HCT116 (cell line): ENCODE measurements at places on chromosomes 4 and X.
A peak's percentile ranks its signal among the peaks of the same experiment; 100 is the strongest.

DNA sequence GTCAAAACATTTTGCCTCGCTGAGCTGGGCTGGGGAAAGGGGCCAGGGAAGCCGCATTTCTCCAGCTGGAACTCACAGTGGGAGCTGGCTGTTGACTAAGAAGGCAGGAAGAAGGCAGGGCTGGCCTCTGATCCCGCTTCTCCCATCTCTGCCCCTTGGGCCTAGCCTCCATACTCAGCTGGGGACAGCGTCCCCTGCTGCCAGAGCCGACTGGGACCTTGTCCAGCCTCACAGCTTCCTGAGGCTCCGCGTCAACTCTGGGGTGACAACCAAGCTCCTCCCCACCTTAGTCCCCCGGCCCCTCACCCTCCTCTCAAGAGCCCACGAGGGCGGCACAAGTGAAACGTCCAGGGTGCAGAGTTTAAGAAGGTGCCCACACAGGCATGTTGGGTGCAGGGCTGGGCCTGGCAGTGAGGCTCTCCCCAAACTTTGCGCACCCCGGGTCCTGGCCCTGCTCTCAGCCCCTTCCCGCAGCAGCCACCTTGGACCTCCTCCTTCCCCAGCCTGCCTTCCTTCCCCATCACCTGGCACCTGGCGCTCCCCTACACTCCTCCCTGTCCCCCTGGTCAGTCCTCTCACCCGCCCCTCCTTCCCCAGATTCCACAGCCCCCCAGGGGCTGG is 100.8 kb downstream of the PSAPL1 start:
- DNase-seq: no peak

DNA sequence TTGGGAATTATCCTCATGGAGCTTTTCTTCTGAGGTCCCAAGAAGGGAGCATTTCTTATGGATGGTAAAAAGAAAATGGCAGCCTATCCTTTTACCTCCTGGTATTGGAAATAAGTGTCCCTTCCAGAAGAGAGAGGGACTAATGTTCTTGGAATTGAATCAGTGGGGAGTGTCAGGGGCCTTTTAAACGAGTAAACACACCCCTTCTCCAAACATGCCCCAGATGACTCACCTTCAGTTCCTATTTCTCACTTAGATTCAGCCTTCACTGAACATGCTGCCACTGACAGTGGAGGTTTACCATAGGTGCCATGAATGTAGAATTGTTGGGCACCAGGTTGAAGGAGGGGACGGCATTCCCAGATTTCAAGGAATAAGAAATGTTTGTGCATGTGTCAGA is 19.0 kb downstream of the MAGEC2 start:
- DNase-seq: no peak

GRCh38 chr4:116603096-116603495 is 482.3 kb downstream of the TRAM1L1 start:
- peak; percentile 10 for DNase-seq

GRCh38 chrX:41825796-41826195 is 97.6 kb downstream of the CASK start:
- DNase-seq: no peak

DNA sequence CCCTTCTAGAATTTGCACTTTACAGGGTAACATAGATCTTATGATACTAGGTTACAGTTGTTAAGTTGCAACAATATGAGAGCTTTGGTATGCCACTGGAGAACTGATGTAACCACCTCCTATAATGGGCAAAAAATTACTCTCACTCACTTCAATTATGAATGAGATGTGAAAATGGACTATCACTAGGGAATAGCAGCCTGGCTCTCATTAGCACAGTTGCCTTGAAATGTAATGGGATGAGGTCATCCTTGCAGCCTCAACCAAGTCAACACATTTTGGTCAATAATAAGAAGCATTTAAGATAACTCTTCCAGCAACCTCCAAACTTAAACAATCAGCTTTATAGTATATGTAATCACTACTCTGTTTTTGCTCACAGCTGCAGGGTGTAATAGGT is 69.4 kb downstream of the TBC1D9 start:
- no peak for DNase-seq

GRCh38 chr4:6658597-6659075 is 18.2 kb downstream of the MRFAP1 start:
- no peak for DNase-seq

DNA sequence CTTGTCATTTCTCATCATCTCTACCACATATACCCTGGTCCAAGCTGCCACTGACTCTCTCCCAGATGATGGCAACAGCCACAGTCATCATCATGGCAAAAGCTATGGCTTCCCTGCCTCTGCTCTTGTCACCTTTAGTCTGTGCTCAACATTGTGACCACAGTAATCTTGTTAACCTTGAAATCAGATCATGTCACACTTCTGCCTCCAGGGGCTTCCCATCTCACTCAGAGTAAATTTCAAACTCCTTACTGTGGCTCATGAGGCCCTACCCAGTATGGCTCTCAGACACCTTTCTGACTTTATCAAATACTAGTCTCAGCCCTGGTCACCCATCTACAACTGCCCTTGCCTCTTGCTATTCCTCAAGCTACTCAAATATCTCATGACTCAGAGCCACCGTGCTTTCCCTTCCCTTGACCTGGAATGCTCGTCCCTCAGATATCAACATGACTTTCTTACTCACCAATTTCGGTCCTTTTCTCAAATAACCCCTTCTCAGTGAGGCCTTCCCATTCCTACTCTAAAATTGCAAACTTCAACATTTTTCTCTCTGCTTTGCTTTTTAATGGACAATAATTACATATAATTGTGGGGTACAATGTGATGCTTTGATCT is 41.1 kb upstream of the STIM2 start:
- DNase-seq: no peak

- DNase-seq: no peak
Measured at GRCh38 chr4:188387179-188387791, 248.0 kb downstream of the TRIML1 start.

- no peak for DNase-seq
Measured at GRCh38 chrX:25597551-25597950, 540.6 kb upstream of the MAGEB18 start.

- no peak for DNase-seq
Measured at GRCh38 chrX:40310447-40310846, 212.7 kb upstream of the BCOR start.
